ENCODE measurements at places on chromosomes 1 and 21. TPM values are rescaled to one million over a fixed set of nuclear protein-coding genes. Genes with fewer than 3 reads are reported as not detected.

DNA sequence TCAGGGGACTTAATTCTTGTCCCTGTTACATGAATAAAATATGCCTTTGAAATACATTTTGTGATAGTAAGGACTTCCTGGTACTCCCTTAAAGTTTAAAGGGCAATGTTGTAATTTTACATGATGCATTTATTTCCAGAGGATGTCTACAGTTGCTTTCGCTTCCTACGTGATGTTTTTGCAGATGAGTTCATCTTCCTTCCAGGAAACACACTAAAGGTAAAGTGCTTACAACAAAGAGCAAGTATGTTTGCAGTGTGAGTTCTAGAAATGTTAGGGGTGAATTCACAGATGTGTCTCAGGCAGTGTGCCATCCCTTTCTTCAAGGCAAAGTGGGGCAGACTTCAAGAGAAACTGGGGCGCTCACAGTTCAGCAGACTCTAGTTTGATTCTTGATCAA is 31.2 kb downstream of the GNPAT start:
- peak overlapping the region; percentile 49 for H3K27ac ChIP-seq
- peaks cover 5% of the 10 kb centered on the region for H3K4me1 ChIP-seq
- H3K36me3 ChIP-seq: peaks cover 61% of the 10 kb centered on the region

DNA sequence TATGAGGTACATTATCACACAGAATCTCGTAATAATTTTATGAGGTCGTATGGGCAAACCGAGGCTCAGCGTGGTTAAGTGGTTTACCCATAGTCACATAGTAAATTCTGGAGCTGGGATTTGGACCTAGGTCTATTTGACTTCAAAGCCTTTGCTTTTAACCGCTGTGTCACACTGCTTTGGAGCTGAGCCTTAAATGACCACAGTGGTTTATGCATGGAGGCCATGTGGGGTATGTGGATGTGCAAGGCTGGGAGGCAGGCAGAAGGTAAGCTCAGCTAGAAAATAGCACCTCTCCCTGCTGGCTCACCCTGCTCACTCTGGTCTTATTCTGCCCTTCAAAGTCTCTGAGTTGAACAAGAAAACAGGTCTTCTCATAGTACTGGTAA is 269.5 kb downstream of the TRABD2B start:
- H3K27ac ChIP-seq: no peak overlapping the region
- no peak for DNase-seq
- peaks cover 7% of the 10 kb centered on the region for H3K4me1 ChIP-seq

- no peaks in the 10 kb centered on the region for H3K4me1 ChIP-seq
- H3K27me3 ChIP-seq: peaks cover 6% of the 10 kb centered on the region
- no peak overlapping the region for H3K4me3 ChIP-seq
- DNase-seq: no peak
- H3K27ac ChIP-seq: no peak overlapping the region
- H3K36me3 ChIP-seq: no peaks in the 10 kb centered on the region
Measured at GRCh38 chr21:35721701-35722100, 338.6 kb downstream of the SETD4 start.

DNA sequence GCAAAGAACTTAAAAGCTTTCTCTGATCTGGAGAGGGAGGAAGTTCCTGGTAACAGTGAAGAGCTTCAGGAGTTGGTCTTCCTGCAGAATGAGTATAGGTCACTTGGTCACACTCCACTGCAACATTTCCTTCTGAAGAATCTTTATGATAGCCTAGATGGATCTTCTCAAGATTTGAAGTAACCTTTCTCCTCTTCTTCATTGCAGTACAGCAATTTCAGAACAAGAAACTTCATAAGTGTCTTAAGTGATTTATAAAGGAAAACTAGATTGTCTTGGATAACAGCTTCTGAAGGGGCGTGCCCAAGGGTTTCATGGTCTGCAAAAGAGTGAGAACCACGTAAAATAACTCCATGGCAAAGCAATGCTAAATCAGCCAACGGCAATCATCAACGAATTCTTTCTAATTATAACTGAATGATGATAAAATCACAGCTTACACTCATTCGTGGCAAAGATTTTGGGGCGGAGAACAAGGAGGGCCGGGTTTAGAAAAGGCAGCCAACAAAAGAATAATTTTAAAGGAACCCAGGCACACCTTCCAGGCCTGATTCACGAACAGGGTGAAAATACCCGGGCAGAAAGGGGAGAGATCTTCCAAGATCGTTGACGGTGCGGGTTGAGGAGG is 53.9 kb upstream of the ASPM start:
- peak overlapping the region; percentile 85 for H3K4me3 ChIP-seq
- no peaks in the 10 kb centered on the region for H3K36me3 ChIP-seq
- H3K27ac ChIP-seq: peak overlapping the region; percentile 94

GRCh38 chr1:116881879-116882520 is 27.7 kb upstream of the PTGFRN start:
- no peaks in the 10 kb centered on the region for H3K36me3 ChIP-seq
- peak; percentile 16 for DNase-seq
- no peak overlapping the region for H3K27ac ChIP-seq
- H3K4me3 ChIP-seq: no peak overlapping the region

GRCh38 chr1:3668585-3669300 is 16.4 kb downstream of the TP73 start:
- no peaks in the 10 kb centered on the region for H3K4me1 ChIP-seq
- H3K36me3 ChIP-seq: no peaks in the 10 kb centered on the region
- H3K27ac ChIP-seq: no peak overlapping the region
- H3K4me3 ChIP-seq: no peak overlapping the region
- no peaks in the 10 kb centered on the region for H3K27me3 ChIP-seq

The ACTN2 gene
- not detected for total RNA-seq

The DNAJC28 gene
- 0.17 TPM for total RNA-seq

The LIN28A gene
- not detected for total RNA-seq

The FRRS1 gene
- 1.1 TPM for total RNA-seq

The CFAP410 gene
- total RNA-seq: 49.1 TPM

The ARHGEF16 gene
- not detected for total RNA-seq

The FCRL6 gene
- not detected for total RNA-seq

The RNF186 gene
- not detected for total RNA-seq

The ATPAF1 gene
- 22.5 TPM for total RNA-seq

The DIO1 gene
- total RNA-seq: not detected
